ENCODE measurements at places on chromosomes 5 and 9.

GRCh38 chr9:77712533-77713130 is 64.5 kb upstream of the GNA14 start:
- no peak for DNase-seq

GRCh38 chr5:178336889-178337288 is 104.3 kb upstream of the PHYKPL start:
- no peak for DNase-seq

GRCh38 chr9:38067859-38068681 is 957 bp downstream of the SHB start:
- no peak for DNase-seq

- no peak for DNase-seq
Measured at GRCh38 chr5:80230269-80230992, 25.4 kb downstream of the SERINC5 start.

GRCh38 chr5:158382473-158382872 is 523.5 kb upstream of the CLINT1 start:
- DNase-seq = no peak

- DNase-seq = peak; percentile 27
Measured at GRCh38 chr5:32329395-32329834, 16.7 kb upstream of the MTMR12 start.

DNA sequence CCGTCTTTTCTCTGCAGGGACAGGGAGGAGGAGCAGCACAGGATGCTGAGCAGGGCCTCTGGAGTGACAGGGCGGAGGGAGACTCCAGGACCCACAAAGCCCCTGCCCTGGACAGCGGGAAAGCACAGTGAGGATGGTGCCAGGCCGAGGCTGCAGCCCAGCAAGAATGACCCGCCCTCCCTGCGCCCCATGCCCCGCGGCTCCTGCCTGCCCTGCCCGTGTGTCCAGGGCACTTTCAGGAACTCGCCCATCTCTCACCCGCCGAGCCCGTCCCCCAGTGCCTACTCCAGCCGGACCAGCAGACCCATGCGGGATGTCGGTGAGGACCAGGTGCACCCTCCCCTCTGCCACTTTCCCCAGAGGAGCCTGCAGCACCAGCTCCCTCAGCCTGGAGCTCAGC is 9.1 kb upstream of the EXOC3 start:
- no peak for DNase-seq
